Stimulated activated CD4-positive, alpha-beta T cell treated with anti-CD3 and anti-CD28 coated beads, Interleukin-4, amount 100 ng/mL, for 48 hours (primary cell): ENCODE measurements at places on chromosomes 4 and X.

GRCh38 chrX:148914783-148915182 is 414.4 kb downstream of the AFF2 start:
- DNase-seq = no peak

- no peak for DNase-seq
Measured at GRCh38 chr4:150078579-150079080, 385 bp downstream of the DCLK2 start.

DNA sequence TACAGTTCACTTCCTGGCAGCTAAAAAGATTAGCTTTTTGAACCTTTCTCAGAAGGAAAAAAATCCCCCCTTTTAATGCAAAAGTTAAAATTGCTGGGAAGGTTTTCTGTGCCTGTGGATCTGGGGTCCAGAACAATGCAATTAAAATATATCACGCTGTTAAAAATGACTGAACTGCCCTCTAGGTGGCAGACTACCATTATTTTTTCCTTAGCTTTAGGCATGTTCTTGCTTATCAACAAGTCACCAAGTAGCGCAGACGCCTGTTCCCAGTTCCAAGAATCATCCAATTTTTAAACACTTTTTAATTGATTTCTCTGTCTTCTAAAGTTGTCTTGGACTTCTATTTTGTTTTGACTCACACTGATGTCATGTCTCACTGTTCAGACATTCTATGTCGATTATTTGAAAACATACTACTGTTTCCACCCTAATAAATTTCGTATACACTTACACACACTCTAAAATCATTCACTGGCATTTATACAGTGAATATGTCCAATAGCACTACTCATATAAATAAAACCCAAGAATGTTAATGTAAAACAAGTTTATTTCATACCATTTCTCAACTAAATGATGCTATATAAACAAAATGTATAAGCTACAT is 661.6 kb downstream of the RAPGEF2 start:
- DNase-seq = no peak

- DNase-seq = no peak
Measured at GRCh38 chr4:8110071-8110986, 48.3 kb downstream of the ABLIM2 start.

GRCh38 chrX:1323315-1323714 is 13.3 kb upstream of the IL3RA start:
- DNase-seq = peak; percentile 47

DNA sequence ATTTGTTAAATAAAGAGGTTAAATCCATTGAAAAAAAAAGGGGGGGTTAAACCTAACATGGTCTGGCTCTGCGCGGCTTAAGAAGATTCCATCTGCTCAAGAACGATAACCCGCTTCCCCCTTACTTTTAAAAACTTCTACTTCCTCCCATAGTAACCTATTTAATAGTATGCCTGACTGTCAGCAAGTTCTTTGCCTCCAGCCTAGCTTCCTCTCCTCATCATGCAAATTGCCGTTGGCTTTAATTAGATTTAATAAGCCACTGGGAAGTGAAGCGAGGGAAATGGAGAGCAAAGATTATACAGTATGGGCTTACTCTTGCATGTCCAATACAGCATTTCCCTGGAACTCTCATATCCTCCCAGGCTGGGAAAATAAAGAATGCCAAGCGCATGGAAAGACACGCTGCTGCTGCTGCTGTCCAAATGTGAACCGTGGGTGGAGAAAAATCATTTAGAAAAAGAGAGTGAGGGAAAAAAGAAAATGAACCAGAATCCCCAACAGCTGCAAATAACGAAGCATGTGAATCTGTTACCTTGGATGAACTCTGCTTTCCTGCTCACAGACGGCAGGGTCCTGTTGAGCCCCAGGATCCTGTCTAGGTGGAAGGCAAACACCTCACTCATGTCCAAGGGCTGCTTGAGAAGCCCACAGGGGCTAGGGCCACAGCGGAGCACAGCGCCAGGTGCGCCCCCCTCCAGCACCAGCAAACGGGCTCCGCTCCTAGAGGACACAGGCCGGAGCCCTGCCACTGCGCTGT is 2.7 kb downstream of the GASK1B start:
- DNase-seq = no peak

DNA sequence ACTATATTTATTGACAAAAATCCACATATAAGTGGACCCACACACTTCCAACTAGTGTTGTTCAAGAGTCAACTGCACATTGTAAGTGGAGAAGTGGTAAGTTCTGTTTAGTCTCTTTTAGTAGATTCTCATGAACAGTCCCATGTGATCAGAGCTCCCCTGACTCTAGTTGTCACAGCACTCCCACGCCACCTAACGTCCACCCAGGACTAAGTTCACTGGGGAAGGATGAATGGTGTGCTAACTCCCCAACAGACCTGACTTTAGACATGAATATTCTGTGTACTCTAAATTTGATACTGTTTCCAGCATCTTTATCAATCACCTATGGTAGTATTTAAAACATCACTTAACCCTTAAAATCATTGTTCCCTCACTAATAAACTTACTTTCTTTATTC is 59.8 kb downstream of the PACRGL start:
- no peak for DNase-seq

- peak; percentile 28 for DNase-seq
Measured at GRCh38 chrX:154019633-154020528, at the start of gene IRAK1. TSS of gene IRAK1 (minus strand) at chrX:154019902. CDS start at chrX:154019812, 90 bp downstream.

- DNase-seq = no peak
Measured at GRCh38 chr4:62814510-62815047, 1594.7 kb downstream of the TECRL start.

GRCh38 chr4:180465364-180465763 is 1777.8 kb upstream of the TENM3 start:
- no peak for DNase-seq

DNA sequence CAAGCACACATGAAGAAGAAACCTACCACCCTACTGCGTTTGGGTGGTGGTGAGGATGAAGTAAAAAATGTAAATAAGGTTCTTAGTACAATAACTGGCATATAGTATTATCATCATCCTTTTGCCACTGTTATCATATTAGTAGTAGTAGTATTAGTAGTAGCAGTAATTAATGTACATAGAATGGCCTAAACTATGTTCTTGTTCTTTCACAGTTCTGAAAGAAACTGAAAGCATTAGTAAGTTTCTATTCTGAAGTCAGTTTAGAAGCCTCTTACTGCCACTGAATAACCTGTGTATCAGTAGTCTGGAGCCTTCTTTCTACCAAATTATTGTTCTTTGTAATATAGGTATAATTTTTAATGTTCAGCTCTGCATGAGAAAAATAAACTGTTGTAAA is 21.0 kb downstream of the COL4A6 start:
- no peak for DNase-seq

DNA sequence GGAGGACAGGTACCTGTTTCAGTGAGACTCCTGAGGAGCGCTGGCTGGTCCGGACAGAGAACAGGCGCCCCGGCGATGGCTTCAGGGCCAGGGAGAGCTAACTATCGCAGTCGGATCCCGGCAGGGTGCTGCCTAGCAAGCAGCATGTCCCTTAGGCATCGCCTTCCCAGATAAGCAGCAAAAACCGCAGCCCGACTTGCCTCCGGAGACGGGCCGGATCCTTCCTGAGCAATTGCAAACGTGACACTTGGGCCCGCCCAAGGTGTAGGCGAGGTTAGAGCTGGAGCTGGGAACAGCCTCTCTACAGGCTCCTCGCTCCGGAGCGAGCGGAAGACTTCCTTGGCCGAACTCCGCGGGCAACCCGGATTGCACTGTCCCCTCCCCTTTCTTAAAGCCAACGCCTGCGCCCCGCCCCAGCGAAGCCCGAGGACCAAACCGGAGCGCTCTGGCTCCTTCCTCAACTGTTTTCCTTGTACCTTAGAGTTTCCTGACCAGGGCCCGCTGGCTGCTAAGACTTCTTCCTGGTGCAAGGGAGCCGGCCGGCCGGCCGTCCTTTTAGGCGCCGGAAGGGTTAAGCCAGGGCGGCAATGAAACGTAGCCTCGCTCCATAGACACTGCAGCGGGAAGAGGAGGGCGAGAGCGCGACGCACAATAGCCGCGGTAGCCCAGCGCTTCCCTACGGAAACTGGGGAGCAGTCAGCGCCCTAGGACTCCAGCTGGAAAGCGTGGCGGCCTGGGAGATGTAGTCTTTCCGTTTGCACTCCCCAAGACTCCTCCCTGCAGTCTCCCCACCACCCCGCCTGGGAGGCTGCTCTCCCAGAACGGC is at the start of gene OPHN1:
OPHN1 (minus strand) TSS at position 341 of the 826 bp plus-strand sequence. CDS start 475 bp downstream, outside the sequence.
- DNase-seq = peak; percentile 5

DNA sequence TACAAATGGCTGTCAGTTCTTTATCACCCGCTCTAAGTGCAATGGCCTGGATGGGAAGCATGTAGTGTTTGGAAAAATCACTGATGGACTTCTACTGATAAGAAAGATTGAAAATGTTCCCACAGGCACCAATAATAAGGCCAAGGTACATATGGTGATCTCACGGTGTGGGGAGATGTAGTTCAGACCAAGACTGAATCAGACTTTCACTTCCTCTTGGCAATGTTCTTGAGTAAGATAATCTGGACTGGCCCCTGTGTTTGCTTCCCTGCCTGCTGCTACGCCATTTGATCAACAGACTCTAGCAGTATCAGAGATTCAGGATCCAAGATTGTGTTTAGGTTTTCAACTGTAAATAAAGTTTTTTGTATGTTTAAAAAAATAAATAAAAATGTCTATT is 682.2 kb upstream of the AMOT start:
- DNase-seq = no peak

DNA sequence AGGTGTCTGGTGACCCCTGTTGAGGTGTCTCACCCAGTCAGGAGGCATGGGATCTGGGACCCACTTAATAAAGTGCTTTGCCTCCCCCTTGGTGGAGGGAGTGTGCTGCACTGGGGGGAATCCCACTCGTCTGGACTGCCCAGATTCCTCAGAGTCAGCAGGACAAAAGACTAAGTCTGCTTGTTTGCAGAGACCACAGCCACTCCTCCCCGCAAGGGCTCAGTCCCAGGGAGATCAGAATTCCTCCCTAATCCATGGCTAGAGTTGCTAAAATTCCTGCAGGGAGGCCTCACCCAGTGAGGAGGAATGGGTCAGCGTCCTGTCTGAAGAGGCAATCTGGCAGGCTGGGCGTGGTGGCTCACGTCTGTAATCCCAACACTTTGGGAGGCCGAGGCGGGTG is 442.2 kb downstream of the PABPC4L start:
- DNase-seq = no peak
